Esophagus squamous epithelium (tissue), 5 donors: ENCODE measurements at places on chromosomes 5 and 9.
A peak's percentile ranks its signal among the peaks of the same experiment; 100 is the strongest.

- no peak for DNase-seq
These were observed 47.9 kb upstream of the RARS1 start for GRCh38 chr5:168438349-168438748.

- no peak for DNase-seq
These were observed 4.3 kb downstream of the GFM2 start for GRCh38 chr5:74762599-74762998.

DNA sequence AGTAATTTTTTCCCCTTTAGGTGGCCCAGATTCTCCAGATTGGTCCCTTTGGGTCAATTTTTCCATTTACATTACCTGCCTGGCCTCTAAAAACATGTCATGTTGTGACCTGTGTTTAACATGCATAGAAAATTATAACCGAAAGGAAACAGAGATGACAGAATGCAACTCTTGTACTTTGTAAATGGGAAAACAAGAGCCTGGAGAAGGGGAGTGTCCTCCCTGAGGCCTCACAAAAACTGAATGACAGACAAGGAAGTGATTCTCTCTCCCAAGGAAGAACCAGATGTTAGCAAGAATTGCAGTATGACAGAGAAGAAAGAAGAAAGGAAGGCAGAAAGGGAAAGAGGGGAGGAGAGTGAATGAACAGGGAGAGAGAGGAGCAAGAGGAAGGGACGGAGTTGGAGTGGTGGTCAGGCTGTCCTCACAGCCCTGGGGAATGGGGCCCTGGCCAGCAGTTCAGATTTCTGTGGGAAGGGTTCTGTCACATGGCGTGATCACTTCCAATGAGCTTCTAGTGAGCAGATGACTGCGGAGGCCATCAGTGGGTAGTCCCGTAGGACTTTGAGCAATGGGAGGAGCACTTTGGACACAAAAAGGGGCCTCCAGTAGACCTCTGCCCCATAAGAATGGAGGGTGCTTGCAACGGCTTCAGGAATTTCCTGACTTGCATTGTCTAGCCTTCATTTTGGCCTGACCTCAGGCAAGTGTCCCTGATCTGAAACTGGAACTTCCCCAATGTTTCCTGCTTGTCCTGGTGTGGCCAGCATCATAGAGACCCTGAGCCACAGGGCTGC lies 31.6 kb downstream of the ABLIM3 start:
- no peak for DNase-seq

DNA sequence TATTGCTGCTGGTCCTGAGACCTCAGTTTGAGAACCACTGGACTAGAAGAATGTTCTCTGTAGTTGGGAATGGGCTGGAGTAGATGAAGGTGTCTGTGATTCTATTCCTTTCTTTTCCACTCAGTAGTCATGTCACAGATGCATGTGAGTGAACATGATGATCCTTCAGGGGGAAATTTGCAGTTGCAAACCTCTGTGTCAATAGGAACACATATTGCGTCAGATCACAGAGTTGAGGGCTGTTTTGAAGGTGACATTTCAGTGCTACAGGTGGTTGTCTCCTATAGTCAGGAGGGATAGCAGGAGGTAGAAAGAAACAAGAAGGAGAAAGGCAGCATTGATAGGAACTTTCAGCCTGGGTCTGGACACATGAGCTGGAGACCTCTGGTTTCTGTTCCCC lies 239.3 kb downstream of the ARHGEF28 start:
- DNase-seq = no peak

GRCh38 chr9:130235558-130236435 lies 29.8 kb upstream of the HMCN2 start:
- no peak for DNase-seq

- DNase-seq = no peak
These were observed 76.1 kb downstream of the C5orf15 start for GRCh38 chr5:133892306-133892705.

DNA sequence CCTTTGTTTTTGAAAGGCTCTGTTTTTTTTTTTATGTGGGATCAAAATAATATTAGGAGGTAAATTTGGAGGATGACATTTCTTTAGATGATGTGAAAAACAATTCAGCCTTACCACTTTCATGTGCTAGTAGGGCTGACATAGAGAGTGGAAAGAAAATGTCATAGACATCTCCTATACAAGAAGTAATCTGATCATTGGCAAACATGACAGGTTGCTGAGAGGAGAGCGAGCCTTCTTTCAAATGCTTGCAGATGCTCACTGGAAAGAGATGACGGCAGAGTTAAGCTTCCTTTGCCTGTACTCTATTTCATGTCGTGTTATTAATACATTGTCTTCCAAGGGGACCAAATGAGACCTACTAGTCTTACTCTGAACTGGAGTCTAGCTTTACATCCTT lies 160.1 kb upstream of the DAP start:
- DNase-seq = no peak

DNA sequence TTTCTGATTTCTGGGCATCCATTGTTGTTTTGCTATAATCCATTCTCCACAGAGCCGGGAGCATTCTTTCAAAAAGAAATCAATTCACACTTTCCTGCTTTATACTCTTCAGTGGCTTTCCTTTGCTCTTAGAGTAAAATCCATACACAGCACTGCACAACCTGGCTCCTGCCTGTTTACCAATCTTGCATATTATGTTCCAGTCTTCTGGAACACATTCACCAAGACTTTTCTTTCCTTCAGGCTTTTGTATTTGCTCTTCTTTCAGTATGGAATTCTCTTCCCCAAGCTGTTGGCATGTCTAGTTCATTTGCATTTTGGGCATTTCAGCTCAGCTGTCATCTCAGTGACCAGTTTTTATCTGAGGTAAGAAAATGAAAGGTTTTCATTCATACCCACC lies 6.3 kb downstream of the RFESD start:
- no peak for DNase-seq

DNA sequence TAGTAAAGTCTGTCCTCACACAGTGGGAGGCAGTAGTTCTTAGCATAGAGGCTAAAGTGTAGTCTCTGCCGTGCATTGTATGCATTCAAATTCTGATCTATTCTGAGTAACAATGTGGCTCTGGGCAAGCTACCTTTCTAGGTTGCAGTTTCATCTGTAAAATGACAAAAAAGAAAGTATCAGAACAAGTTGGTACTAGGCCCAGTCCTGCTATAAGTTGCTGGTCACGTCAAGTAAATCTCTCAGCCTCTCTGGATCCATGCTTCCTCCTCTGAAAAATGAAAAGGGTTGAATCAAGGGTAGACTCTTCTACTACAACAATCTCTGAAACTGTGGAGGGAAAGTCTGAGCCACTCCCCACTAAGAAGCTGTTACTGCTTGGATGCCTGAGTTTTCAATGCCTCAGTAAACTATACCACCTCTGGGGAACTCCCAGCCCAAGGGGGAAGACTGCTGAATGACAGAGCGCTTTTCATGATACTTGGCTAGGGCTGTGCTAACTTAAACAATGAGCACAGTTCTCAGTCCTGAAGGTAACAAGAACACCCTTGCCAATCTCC lies 34.5 kb upstream of the SPARC start:
- DNase-seq = no peak

DNA sequence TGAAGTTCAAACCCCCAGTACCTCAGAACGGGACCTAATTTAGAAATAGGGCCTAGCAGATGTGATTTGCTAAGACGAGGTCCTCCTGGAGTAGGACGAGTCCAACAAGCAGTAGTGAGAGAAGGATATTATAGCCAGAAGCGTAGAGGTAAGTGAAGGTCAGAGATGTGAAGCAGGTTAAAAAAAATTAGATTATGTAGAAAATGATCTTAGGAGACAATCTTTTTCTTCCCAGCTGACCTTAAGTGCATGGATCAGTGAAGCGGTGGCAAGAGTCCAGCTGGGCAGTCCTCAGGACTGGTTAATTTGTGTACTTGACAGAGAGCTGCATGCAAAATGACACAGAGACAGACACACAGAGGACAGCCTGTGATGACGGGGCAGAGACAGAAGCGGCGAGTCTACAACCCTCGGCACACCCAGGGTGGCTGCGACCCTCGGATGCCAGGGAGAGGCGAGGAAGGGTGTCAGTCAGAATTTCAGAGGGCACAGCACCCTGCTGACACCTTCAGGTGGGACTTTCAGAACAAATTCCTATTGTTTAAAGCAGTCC lies 131.4 kb upstream of the IRX4 start:
- no peak for DNase-seq

DNA sequence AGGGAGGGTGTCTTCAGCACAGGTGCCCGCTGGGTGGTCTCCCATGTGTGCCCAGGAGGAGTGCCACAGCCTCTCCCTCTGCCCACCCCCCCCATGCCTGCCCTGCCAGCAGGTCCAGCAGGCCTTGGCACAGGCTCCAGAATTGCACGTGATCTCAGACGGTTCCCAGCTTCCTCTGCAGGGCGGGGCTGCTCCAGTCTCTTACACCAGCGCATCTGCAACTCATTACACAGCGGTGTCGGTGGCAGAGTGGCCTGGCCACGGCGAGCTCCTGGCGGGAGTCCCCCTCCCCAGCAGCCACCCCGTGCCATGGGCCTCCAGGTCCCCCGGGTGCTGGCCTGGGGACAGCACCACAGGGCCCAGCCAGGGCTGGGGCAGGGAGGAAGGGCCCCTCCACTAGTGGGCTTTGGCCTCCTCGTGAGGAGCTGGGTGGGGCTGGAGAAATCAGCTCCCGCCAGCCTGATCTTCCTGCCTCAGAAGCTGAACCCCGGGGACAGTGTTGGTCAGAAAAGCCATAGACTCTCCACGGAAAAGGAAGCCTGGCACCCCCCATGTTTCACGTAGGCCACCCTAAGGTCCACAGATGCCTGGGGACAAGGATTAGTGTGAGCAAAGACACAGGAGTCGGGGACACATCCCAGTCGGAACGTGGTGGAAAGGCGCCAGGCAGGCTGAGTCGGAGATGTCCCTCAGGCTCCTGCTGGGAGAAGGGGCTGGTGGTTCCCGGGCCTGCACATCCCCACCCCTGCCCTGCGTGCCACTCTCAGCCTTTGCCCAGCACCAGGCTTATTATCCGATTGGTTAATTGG lies 40.2 kb downstream of the RXRA start:
- DNase-seq = peak; percentile 37

GRCh38 chr9:95084254-95084934 lies 233.1 kb downstream of the FANCC start:
- DNase-seq = no peak

- no peak for DNase-seq
These were observed 53.7 kb upstream of the HRH2 start for GRCh38 chr5:175603987-175604739.

DNA sequence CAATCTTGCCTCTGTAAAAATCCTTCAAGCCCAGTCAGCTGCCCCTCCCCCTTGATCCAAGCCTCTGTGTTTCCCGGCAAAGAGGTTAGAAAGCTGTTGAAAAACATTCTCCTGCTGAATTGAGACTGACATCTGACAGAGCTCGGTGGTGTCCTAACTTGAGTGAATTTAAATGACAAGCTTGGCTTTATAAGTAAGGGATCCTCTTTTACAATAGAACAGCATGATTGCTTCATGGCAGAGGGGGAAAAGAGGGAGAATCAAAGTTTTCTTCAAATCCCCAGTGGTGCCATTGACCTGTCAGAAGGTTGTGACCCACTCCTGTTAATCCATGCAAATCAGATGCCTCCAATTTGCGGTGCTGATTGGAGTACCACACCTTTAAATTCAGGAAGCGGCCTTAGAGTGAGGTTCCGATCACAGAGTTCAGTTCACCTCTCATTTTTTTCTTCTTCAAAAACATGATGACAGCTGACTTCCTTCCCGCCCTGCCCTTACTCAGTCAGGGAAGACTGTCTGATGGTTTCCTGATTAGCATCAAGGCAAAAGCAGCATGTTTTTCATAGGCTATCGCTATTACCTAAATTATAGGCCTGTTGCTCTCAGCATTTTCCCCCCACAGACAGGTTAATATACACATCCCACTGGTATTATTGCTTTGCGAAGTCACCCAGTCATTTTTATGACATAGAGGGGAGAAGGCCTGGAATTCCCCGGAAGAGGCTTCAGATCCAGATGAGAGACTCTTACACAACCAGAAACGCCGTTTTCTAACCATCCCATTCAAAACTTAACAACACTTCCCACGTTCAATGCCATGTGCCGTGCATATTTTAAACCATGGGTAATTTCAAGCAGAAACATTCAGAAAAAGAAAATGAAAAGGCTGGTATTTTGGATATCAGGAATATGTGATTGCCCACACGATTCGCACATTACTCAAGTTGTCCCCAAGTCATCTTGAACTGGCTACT lies 141.4 kb downstream of the EBF1 start:
- no peak for DNase-seq

- no peak for DNase-seq
These were observed 69.3 kb downstream of the MLLT3 start for GRCh38 chr9:20552874-20553557.

DNA sequence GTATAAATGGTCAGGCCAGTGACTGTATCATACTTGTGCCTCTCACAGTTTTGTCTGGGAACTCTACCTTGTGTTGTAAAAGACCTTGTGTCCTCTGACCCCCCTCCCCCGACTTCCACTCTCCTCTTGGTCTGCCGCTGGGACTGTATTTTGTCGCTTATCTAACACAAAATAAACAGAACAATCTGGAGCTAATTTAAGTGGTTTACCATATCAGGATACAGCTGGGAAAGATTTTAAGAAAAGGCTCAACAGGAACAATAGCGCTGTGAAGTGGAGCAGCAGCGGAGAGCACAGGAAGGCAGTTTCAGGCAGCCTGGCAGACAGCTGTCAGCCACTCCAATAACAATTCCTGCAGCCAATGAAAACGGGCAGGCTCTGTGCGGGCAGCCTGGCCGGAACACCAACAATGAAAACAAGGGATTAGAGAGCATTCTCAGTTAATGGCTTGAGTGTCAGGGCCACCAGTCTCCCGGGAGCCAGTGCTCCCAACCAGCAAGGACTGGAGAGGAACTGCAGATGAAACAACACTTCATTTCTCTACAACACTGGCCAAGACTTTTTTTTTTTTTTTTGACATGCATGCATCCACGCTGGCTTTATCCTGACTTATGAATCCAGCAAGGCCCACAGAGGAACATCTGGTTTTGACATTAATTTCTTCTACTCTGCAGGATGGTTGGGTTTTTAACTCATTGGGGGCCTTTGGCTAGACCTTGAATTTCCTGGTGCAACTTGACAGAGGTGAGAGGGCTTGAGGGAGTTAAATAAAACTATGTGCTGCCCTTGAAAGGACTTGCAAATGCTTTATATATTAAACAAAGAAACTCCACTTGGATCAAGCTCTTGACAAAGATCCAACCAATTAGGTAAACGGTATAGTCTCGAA lies 76.7 kb downstream of the ARSB start:
- no peak for DNase-seq

DNA sequence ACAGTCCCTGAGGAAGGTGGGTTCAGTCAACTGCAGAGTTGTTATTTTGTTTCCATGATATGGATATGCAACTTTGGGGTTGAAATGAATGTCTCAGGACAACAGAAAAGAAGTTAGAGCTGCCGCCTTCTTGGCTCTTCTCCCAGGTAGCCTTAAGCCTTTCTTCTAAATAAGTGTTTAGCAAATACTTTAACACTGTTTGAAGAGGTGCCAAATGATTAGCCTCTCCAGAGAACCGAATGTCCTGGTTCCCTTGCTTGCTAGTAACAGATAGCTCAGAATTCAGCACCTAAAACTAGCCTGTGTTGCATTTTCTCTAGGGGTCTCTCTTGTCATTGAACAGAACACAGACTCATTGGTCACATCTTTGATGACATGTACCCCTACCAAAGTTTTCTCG lies 127.7 kb upstream of the PIK3R1 start:
- no peak for DNase-seq
